ENCODE measurements at places on chromosomes 5 and 9.

GRCh38 chr9:132773764-132774339, 103.6 kb downstream of the GTF3C4 start:
- no peak for DNase-seq

DNA sequence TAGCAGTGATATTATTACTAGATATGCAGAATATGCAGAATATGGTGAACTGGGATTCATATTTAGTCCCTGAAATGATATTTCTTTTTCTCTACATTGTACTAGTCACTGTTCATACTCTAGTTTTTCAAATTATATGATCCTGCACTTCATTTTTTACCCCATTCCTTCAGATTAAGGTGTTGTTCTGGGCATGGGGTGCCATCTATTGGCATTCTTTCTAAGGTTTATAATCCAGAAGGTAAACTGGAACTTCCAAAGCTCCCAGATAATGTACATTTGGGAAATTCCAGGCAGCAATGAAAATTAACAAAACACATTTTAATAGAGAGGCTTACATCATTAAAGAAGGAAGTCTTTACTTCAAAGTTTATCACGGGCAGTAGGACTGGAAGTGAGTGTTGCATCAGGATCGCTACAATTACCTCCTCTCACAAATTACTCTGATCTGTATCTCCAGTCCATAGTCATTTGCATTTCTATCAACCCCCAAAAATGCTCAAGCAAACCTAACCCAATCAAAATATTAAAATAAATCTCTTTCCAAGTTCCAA, 12.5 kb downstream of the RFX3 start:
- no peak for DNase-seq

- peak; percentile 97 for DNase-seq
These were observed 69.0 kb downstream of the UGCG start for GRCh38 chr9:111965566-111966019.

DNA sequence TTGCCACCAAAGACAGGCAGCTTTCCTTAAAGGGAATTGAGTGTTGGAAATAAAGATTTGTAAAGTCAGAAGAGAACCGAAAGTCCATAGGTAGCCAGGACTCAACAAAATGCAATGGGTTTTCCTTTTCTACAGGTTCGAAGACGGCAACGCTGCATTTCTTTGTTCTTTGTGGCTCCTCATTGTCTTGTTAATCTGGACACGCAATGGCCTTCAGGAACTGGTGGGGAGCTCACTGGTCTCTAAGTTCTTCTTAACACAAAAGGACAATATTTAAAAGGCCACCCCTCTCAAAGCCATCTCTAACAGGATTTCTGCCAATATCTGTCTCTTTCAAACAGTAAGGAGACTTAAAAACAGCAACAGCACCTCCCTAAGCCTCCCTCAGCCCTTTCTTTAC, 170.6 kb downstream of the RMI1 start:
- no peak for DNase-seq

DNA sequence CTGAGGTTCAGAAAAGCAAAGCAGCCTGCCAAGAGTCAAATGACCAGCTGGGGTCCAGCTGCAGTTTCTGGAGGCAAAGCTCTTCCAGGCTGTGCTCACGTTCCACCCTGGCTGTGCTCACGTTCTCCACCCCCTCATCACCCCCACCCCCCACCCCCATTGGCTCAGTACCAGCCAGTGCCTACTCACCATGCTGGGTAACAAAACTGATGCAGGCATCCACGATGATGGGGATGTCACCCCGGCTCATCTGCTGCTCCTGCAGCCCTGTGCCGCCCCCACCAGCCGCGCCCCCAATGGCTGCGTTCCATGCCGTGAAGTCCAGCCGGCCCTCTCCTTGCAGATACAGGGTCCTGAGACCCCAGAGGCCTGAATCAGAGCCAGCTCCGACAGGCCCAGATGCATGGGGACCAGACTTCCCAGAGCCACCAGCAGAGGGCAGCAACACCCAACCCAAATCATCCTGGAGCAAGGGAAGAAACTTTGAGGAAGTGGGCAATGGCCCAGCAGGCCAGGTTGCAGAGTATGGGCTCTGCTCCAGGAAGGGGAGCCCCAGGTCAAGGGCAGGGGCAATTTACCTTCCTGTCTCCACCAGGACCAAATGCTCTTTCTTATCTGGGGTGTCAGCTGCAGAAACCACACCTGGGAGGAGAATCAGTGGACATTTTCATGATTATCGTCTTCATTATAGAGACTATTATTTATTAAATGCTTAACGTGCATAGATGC, 13.7 kb upstream of the FCHSD1 start:
- DNase-seq: no peak

DNA sequence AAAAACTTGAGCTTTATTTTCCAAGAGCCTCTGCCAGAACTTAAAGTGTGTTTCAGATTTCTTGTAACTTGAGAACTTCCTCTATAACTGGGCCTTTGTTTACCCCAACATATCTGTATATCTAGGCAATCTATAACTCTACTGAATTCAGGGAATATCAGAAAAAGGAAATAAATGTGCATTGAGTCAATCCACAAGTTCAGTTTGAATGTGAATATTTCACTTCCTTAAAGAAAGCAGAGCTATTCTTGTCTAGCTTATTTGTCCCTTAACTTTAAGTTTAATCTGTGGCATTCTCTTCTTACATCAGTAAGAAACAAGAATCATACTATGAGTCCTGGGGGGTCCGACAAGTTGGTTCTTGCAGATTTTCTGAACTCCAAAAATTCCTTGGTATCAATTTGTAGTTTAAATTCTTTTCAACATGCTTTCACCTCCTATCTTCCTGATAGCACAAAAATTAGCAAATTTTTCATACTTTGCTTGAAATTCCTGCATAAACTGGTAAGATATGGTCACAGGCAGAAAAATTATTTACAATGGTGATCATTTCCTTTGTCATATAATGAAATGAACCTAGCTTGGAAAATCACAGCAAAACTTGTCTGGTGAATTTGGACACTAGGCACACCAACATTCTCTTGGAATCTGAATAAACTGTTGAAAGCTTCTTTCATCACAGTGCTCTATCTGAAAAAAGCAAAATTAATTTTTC, 19.8 kb upstream of the ITGA1 start:
- no peak for DNase-seq

DNA sequence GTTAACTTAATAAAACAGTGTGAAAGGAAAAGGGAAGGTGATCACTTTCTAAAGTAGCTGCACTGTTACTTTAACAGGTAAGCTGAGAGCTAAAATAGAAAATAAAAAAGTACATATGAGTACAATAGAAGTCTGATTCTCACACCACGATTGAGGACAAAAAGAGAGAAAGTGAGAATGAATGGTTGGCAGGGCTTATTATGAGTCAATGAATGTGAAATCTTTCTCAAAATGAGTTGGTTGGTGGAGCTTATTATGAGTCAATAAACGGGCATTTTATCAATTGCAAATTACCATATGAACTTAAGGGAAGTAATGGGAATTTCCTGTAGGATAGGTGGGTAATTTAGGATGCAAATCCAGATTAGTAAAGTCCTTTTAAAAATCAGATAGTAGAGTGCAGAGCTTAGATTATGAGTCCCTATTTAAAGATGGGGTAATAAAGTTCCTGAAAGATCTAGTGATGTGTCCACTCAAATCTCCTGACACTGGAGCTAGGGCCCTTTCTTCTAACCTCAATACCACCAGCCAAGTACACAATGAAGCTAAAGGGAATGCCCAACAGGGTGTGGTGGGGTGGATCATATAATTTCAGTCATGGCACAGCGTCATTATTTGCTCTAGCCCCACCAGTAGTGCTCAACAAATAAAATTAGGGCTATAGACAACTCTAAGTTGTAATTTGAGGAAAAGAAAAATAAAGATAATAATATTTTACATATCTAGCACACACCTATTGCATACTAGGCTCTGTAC, 21.1 kb upstream of the TLR4 start:
- peak; percentile 33 for DNase-seq

DNA sequence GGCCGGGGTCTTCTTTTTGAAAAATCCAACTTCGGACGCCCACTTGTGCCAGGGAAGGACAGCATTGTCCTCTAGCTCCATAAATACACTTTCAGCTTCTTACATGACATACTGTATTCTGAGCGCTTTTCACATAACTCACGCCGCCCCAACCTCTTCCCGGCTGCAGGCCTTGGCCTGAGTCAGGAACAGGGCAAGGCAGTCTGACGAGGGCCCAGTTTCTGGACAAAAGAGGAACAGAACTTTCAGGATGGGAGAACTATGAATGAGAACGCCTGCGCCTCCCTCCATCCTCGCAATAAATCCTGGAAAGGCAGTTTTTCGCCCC, 650 bp downstream of the DCTN4 start:
- no peak for DNase-seq

GRCh38 chr5:135076051-135076491, 42.0 kb upstream of the PITX1 start:
- no peak for DNase-seq

DNA sequence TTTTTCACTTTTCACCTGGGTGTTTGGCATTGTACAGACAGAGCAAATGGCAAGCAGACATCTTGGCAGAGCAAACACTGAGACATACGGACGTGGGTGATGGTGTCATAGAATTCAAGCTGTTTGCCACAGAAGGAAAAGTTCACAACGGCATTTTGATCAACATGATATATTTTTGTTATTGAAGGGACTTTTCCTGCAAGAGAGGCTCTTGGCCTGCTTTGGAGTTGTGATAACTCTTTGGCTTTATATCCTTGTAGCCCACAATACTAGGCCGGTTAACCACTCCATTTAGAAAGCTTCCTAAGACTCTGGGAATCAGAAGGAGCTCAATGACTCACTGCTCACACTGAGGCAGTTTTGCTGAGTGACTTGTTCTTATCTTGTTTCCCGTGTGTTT, 1038.3 kb downstream of the TLE1 start:
- no peak for DNase-seq

DNA sequence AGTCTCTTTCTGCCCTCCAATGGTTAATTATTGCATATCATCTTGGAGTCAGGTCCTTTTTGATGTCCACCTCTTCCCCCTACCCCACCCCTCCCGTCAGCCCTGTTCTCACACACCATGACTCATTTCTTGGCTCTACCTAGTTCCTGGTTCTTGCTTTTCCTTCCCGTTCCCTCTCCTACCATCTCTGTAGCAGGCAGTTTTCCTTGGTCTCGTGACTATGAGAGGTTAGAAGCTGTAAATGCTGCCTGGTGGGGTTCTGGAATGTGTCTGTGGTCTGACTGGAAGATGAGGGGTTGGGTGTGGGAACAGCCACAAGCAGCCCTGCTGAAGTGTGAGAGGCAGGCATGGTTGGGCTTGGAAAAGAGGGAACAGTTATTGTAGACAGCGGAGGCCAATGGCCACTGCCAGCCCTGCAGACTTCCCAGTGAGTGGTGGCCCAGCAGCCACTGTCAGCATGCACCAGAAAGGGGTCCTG, 18.2 kb downstream of the SLC22A5 start:
- peak; percentile 85 for DNase-seq

DNA sequence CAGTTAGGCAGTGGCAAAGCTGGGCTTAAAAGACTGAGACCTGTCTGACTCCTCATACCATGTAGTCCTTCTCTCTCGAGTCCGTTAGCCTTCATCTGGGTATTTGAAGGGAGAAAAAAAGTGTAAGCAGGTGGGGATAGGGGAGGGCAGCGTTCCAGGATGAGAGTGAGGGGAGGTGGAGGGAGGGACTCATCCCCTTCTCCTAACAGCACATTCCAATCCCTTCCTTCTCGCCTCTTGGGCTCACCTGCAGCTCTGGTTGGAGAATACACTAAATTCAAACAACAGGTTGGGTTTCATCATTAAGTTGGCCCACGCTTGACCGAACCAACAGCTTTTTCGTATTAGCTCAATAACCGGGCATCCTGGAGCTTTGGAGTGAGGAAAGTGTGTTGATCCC, 3.6 kb downstream of the NEURL1B start:
- no peak for DNase-seq

DNA sequence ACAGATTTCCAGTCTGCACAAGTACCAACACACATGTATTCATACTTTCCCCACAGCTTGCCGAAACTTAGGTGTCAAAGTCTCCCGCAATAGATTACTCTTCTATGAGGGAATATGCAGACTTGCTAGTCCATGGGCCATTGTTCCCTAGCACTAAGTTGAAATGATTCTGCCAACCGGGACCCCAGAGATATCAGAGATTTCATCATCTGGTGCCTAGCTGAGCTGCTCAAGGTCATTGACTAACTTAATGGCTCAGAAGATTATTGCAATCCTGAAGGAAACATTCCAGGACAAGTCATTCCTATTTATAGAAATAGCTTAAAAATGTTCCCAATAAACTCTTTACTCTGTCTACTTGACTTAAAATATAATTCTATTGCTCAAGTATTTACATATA, 202.6 kb downstream of the PIK3R1 start:
- no peak for DNase-seq

GRCh38 chr9:96619124-96619465, 548 bp downstream of the CDC14B start:
- no peak for DNase-seq

GRCh38 chr9:75962013-75962661, 71.7 kb downstream of the PCSK5 start:
- DNase-seq: no peak

DNA sequence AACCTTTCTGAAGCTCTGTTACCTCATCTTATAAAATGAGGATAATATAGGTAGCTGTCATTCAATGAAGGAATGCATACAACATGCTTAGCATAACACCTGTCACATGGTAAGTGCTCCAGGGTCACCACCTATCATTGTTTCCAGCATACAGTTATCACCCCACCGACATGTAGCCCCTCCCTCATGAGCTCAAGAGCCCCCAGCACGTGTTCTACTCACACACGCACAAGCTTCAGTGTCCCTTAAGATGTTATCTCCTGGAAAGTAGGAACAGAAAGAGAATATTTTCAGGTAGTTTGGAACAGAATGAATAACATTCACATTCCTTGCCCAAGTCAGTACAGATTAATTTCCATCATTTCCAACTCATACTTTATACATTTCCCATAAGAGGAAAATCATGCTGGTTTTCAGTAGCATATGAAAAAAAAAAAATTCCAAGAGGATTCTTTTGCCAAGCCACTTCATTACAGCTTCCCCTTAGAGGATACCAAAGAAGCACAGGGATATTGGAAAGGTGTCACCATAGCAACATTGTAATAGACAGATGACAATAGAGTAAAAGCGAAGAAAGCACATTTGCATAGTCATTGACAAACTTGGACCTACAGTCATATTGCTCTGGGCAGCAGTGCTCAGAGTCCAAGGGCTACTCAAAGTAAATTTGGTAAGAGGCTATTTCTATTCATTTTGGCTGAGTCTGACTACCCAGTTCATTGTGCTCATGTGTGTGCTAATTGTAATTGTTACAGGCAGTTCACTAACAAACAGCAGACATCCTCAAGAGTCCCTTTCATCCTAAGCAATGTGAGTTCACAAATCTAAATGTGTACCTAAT, 1.5 kb upstream of the MOB3B start:
- DNase-seq: no peak
